ENCODE measurements at places on chromosomes 5 and 9. TPM values are rescaled to one million over a fixed set of nuclear protein-coding genes. Genes with fewer than 3 reads are reported as not detected.

EHMT1 gene
- 54.4 TPM for total RNA-seq

PPIC gene
- 22.6 TPM for total RNA-seq

FGF10 gene
- total RNA-seq, result not detected

SH2D3C gene
- total RNA-seq, result 85.9 TPM

TMEM174 gene
- total RNA-seq, result not detected

F2RL2 gene
- total RNA-seq, result 0.76 TPM

PRKAA1 gene
- total RNA-seq, result 146 TPM

VCAN gene
- total RNA-seq, result 10.4 TPM

CBY3 gene
- not detected for total RNA-seq

TTC23L gene
- total RNA-seq, result 0.19 TPM

F12 gene
- total RNA-seq, result 0.57 TPM

DTWD2 gene
- total RNA-seq, result 2.9 TPM

TAF1L gene
- total RNA-seq, result not detected

WDR38 gene
- total RNA-seq, result not detected

SGCD gene
- 0.19 TPM for total RNA-seq

TSLP gene
- total RNA-seq, result not detected

SPOCK1 gene
- 135 TPM for total RNA-seq

C9orf50 gene
- not detected for total RNA-seq

SOX30 gene
- not detected for total RNA-seq
